ENCODE measurements at places on chromosomes 2 and 18. TPM values are rescaled to one million over a fixed set of nuclear protein-coding genes. Genes with fewer than 3 reads are reported as not detected.

Gene STAT4
- 95.0 TPM for total RNA-seq

Gene ZNF396
- 0.54 TPM for total RNA-seq

Gene GATA6
- not detected for total RNA-seq

Gene IMMT
- 148 TPM for total RNA-seq

Gene SCYGR4
- not detected for total RNA-seq

Gene PAIP2B
- 0.74 TPM for total RNA-seq

Gene HOXD9
- total RNA-seq = not detected

Gene ASIC4
- not detected for total RNA-seq

Gene SLC30A3
- total RNA-seq = 0.68 TPM
